ENCODE measurements at places on chromosomes 16 and 17.

DNA sequence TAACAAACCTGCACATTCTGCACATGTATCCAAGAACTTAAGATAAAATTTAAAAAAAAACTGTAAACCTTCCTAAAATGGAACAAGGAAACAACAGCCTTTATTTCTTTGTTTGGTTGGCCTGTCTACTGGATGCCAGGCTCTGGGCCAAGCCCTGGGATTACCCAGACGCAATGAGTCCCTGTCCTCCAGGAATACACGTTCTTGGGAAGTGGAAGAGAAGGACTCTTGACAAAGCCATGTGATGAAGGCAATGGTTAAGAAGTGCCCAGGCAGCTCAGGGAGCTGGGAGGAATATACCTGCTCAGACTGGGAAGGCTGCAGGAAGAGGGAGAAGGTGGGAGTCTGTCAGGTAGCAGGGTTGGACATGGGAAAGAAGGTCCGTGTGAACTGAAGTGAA is 115.4 kb downstream of the AXIN2 start:
- DNase-seq: no peak

DNA sequence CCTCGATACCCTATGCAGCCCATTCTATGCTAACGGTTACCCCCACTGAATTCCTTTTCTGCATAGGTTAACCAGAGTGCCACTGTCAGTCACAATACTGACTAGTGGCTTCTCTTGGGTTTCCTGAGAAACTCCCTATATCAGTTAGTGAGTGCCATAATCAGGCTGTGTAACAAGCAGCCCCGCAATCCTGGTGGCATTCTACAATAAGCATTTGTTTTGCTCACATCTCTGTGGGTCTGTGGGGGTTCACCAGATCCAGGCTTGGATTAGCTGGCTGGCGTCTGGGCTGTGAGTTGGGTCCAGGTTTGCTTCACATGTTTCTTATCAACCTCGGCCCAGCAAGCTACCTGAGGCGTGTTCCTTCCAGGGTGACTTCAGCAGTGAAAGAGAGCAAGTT is 42.4 kb downstream of the TMEM235 start:
- DNase-seq: no peak

DNA sequence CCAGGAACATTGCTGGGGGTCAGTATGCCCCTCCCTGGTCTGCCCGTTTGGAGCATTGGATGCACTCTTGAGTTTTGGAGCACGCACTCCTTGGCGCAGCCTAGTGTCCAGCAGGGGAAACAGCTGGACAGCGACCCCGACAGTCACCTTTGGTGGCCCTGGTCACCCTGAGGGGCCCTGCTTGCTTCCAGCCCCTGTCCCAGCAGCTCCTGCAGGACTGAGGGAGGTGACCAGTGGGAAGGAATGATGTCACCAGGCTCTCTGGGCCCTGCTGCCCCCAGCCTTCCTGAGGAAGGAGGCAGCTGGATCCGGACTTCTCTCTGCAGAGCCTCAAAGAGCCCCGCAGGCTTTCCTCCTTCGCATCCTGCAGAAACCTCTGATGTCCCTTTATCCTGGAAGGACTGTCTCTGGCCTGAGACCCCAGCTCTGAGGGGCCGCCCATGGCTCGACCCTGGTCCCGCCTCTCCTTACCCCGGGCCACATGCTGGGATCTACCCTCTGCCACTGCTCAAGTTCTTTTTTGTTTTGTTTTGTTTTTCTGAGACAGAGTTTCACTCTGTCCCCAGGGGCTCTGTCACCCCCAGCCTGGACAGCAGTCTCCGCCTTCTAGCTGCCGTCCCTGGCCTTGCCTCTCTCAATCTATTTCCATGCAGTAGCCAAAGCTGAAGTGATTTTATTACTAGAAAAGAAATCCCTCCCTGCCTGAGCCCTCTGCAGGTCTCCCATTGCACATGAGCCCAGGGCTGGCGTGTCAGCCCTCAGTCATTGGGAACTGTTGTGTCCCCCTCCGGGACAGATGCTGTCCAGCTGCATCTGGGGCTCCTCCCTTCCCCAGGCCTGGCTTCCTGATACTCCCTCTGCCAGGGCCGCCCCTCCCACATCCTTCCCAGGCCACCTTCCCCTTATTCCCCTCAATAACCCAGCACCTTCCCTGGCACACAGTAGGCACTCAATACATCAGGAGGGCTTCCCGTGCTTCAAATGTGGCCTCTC is 11.6 kb downstream of the ZSCAN10 start:
- DNase-seq: no peak

- no peak for DNase-seq
Measured at GRCh38 chr17:73182616-73183310, 10.1 kb upstream of the COG1 start.

- DNase-seq: no peak
Measured at GRCh38 chr16:23607726-23608125, 11.6 kb upstream of the NDUFAB1 start.

DNA sequence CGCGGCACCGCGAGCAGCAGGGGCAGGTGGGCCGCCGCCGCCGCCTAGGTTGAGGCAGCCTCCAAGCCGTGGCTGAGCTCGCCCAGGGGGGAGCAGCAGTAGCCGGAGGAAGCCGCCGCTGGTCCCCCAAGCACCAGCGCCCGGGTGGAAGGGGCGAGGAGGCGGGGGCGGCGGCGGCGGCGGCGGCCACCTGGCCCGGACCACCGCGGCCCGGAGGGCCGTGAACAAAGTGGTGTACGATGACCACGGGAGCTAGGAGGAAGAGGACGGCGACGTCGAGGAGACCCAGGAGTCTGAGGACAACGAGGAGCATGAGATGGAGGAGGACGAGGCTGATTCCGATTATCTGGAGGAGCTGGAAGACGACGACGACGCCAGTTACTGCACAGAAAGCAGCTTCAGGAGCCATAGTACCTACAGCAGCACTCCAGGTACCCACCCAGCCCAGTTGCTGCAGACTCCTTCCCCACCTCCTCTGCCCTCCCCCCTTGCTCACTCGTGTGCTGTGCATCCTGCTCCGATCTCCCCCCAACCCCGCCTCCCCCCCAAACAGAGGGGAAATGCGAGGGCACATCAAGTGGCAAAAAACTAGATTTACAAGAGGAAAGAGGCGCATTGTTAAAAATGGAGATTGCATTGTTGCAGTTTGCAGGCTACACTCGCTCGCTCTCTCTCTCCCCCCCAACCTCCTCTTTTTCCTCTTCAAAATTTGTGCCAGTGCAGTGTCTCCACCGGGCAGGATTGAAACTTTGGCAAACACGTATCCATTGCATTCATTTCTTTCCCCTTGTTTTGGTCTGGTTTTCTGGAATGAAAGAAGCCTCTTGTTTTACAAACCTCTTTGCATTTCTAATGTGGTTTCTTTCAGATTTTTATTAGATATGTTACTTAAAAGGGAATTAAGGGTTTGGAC is 41.8 kb upstream of the AMZ2 start:
- no peak for DNase-seq

- no peak for DNase-seq
Measured at GRCh38 chr17:68600067-68600930, 868 bp downstream of the FAM20A start.

GRCh38 chr16:28592511-28592910 is 4.3 kb downstream of the SULT1A2 start:
- DNase-seq: no peak
